Caudate nucleus (tissue), 63 donors: ENCODE measurements at places on chromosomes 1 and 21.

- no peak for DNase-seq
Observed at GRCh38 chr1:175824079-175824478, 80.7 kb upstream of the TNR start.

DNA sequence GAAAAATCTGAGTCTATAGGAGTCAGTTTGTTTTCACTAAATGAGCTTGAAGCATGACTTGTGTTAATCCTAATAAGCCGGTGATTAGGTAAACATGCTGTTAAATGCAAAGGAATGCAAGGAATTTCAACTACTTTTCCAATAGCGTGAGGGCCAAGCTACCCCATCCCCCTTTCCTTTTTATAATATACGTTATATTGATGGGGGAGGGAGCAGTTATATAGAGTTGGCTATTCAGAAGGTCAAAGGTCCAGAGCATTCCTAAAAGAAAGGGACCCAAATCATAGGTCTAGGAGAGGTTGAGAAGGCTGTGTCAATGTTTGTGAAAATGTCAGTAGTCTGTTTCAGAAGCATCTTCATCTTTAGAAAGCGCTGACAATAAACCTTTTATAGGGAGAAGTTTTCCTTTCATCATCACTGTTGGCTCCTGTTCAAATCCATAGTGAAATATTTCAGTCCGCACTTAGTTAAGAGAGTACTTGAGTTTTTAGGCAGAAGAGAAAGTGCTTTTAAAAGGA is 3.8 kb downstream of the CCN1 start:
- DNase-seq, result no peak

DNA sequence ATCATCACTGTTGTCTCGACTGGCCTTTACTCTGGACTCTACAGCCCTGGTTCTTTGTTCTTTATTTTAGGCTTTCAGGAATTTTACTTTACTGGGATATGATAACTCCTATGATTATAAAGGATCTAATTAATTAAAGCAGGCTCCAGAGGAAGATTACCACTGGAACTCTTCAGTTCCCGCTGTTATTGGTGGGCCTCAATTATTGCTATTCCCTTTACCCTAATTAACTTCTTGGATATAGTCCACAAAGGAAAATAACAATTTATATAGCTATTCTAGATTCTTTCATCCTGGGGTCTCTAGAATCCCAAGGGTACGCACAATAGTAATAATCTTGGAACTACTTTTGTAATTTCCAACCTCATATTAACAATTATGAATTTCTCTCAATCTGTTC is 8.5 kb upstream of the OVAAL start:
- no peak for DNase-seq

DNA sequence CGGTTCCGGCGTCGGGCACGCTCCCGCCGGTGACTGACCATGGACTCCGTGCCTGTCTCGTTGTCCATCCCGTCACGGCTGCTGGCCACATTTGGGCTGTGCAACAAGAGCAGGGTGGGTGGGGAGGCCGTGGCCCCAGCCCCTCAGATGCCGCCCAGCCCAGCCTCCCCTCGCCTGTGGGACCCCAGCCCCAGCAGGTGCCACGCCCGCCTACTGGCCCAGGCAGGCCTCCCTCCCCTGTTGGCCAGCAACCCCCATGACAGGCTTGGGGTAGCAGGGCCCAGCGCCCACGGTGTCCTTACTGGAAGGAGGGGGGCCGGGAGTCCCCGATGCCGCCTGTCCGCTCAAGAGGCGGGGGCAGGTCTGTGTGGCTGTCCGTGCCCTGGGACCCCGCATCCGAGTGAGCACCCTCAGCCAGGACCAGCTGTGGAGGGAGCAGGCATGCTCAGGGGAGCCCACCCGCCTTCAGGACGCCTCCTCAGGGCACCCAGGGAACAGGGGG is 7.1 kb downstream of the DVL1 start:
- DNase-seq, result no peak

DNA sequence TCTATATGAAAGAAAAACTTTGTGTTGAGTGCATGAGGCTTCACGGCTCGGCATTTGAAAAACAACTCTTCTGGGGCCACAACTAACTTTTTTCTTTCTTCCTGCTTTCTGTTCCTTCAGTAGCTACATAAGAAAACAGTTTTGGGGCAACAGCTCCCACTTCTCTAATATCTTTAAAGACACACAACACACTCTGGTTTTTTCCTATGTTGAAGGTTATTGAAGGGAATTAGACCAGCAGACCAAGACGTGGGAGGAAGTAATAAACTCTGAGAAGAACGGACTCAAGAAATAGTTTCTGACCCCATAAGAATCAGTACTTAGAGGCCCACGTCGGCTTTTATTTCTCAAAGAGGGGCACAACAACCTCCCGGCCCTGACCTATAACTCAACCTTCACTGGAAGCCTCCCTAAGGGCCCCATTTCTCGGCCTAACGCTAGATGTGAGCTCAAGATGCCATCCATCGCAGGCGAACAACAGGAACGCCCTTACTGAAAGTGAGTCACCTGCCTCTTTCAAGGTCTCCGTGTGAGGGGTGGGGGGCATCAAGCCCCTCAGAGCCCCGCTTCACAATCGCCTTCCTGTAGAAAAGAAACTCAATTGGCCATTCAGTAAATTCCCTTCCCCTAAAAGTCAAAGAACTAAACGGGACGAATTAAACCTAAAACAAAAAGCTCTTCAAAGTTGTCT is 844 bp downstream of the ZMYM6 start:
- peak; percentile 2 for DNase-seq

DNA sequence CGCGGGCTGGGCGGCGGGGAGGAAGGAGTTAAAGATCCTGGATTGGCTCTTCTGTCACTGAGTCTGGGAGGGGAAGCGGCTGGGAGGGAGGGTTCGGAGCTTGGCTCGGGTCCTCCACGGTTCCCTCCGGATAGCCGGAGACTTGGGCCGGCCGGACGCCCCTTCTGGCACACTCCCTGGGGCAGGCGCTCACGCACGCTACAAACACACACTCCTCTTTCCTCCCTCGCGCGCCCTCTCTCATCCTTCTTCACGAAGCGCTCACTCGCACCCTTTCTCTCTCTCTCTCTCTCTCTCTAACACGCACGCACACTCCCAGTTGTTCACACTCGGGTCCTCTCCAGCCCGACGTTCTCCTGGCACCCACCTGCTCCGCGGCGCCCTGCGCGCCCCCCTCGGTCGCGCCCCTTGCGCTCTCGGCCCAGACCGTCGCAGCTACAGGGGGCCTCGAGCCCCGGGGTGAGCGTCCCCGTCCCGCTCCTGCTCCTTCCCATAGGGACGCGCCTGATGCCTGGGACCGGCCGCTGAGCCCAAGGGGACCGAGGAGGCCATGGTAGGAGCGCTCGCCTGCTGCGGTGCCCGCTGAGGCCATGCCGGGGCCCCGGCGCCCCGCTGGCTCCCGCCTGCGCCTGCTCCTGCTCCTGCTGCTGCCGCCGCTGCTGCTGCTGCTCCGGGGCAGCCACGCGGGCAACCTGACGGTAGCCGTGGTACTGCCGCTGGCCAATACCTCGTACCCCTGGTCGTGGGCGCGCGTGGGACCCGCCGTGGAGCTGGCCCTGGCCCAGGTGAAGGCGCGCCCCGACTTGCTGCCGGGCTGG is at the start of gene NPR1:
Gene NPR1 (plus strand): TSS at position 170 of the 818 bp plus-strand sequence. CDS start 421 bp downstream, at position 591.
- peak; percentile 3 for DNase-seq

GRCh38 chr1:224381880-224382548 is 25.3 kb downstream of the CNIH4 start:
- no peak for DNase-seq

GRCh38 chr21:45033791-45034555 is 40.4 kb upstream of the ADARB1 start:
- no peak for DNase-seq

GRCh38 chr1:153495536-153495935 is 35.1 kb upstream of the S100A7 start:
- DNase-seq, result no peak

GRCh38 chr1:118077331-118078045 is 107.5 kb downstream of the SPAG17 start:
- DNase-seq, result no peak

GRCh38 chr21:46222436-46223116 is 6.0 kb downstream of the LSS start:
- no peak for DNase-seq

DNA sequence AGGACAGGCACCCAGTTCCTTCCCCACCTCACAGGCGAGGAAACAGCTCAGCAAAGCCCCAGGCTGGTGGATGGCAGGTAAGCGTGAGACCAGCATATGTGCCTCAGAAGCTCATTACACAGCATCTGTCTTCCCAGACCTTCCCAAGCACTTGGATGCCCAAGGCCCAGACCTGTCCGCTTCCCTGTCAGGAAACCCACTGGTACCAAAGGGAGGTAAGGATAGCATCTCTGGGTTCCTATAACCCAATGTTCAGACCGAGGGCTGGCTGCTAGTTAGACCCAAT is 3.3 kb downstream of the POFUT2 start:
- no peak for DNase-seq

GRCh38 chr1:167107456-167107855 is 13.6 kb downstream of the STYXL2 start:
- no peak for DNase-seq

- DNase-seq, result no peak
Observed at GRCh38 chr1:223000632-223001031, 142.4 kb downstream of the TLR5 start.
